ENCODE measurements at places on chromosomes 2 and 18. TPM values are rescaled to one million over a fixed set of nuclear protein-coding genes. Genes with fewer than 3 reads are reported as not detected.

Gene IL1RL2
- 0.11 TPM for total RNA-seq

DNA sequence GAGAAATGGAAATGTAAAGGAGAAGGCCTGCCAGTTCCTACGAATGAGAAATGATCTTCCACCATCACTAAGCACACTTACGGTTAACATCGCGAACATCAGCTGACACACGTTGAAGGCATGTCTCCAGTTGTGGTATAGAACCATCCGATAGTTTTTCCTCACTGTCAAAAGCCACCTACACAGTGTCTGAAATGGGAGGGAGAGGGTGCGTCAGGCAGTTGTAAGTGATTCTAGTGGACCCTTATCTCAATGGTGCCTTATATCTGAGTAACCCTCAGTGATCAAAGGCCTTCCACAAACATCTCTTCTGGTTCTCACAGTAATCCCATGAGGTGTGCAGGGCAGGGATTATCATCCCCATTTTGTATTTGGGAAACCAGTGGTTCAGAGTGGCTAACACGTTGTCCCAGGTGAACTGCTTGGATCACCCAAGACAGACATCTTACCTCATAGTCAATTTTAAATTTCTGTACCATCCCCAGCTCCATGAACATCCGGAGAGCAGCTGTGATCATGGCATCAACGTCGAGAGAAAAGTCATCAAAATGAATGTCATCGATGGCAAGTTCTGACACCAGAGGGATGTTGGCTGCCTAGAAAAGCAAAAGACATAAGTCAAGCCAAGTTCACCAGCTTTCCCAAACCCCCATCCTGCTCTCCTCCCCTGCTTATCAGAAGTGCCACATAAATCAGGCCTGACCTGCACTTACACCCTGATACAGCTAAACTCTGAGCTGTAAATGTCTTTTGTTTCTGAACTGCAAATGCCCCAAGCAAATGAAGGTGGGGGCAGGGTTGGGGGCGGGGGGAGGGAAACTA is 335.2 kb downstream of the AGPS start:
- no peak for DNase-seq

DNA sequence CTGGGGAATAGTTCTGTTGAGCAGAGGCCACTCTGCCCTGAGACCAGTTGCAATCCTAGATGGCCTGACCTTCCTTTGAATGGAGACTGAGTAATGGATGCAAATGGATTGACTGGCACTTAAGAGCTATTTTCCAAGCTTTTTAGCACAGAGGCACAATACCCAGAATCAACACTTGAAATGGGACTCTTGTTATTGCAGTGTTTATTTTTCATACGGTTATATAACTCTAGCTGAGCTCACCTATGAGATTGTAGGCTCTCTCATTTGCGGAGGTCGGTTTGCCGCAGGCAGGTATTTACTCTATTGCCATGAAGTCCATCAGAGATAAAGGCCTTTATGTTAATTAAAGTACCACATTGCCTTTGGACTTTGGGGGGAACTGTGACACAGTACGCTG is 422.3 kb upstream of the CELF4 start:
- no peak for DNase-seq

DNA sequence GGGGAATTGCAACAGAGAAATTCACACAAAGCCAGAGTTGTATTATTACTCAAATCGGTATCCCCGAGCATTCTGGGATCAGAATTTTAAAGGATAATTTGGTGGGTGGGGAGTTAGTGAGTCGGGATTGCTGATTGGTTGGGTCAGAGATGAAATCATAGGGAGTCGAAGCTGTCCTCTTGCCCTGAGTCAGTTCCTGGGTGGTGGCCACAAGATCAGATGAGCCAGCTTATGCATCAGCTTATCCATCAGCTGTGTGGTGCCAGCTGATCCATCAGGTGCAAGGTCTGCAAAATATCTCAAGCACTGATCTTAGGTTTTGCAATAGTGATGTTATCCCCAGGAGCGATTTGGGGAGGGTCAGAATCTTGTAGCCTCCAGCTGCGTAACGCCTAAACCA is 34.3 kb upstream of the ITM2C start:
- DNase-seq: no peak

DNA sequence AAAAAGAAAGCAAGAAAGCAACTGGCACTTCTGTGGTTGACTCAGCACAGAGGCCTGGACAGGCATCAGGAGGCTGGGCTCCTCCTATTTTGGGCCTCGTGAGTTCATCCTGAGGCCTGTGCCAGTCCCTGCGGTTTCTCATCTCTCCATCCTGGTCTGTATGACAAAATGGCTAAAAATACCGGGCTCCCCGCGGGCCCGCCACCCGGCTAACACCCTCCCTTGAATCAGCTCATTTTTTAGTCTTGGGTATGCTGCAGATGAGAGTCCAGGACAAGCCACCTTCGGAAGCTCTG is 62.3 kb upstream of the YWHAQ start:
- no peak for DNase-seq

DNA sequence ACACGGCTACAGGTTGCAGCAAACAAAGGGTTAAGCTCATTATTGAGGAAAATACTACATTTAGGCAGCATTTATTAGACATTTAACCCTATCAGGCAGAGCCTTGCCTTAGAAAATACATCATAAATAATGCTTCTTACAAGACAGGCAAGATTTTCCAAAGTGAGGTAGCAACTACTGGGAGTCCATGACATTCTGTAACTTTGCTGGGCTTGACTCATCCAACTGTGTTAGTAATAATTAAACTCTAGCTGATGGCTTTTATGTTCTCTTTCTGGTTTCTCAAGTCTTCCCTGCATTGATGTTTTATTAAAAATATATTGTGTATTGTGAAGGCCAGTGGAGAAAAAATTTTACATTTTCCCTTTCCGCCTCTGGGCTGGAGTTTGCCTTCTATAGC is 291.3 kb downstream of the AFF3 start:
- no peak for DNase-seq

DNA sequence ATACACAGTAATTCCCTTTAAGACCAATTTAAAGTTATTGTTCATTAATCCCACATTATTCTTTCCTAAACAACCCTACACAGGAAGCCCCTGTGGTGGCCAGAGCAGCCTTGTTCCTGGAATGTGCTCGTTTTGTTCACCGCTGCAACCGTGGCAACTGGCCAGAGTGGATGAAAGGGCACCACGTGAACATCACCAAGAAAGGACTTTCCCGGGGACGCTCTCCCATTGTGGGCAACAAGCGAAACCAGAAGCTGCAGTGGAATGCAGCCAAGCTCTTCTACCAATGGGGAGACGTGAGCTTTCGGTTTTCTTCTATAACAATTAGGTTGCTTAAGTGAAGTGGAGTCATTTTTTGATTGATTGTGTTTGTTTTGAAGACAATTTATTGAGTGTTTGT is 101.0 kb downstream of the UNC80 start:
- DNase-seq: peak; percentile 4
